ENCODE measurements at places on chromosomes 11 and 22.

GRCh38 chr11:79150320-79150719, 290.5 kb downstream of the TENM4 start:
- no peak for DNase-seq

DNA sequence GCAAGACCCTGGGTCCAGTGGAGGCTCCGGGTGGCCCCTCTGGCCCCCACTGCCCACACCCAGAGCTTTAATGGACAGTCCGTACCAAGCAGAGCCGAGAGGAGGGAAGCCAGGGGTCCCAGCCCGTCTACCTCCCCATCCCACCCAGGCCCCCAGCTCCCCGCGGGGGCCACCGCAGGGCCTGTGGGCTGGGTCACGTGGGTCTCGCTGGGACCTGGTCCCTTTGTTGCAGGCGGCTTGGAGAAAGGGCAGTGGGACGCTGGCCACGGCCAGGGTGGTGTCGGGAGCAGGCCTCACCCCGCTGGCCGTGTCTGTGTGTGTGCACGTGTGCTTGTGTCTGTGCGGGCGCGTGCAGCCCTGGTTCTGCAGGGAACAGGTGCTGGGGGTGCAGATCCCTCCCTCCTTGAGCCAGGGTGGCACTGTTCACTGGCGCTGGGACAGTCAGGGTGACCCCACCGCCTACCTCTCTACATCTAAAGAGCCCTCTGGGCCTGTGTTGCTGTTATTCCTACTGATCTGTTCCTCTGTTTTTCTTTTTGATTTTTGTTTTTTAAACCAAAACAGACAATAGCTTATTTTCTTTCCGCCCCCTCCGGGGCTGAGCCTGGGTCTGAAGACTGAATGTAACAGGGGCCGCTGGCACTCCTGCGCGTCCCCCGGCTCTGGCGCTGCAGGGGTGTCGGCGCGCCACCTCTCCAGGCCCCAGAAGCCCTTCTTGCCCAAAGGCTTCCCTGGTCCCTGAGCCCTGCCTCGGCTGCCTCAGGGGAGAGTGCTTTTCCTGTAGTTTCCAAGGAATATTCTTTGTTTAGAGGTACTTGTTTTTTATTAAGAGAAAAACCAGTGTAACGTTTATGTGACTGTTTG, 20.1 kb upstream of the TMEM191C start:
- no peak for DNase-seq

GRCh38 chr11:119726585-119727522, 2.1 kb downstream of the NECTIN1 start:
- DNase-seq: no peak

GRCh38 chr11:82529936-82530335, 203.7 kb downstream of the FAM181B start:
- no peak for DNase-seq

DNA sequence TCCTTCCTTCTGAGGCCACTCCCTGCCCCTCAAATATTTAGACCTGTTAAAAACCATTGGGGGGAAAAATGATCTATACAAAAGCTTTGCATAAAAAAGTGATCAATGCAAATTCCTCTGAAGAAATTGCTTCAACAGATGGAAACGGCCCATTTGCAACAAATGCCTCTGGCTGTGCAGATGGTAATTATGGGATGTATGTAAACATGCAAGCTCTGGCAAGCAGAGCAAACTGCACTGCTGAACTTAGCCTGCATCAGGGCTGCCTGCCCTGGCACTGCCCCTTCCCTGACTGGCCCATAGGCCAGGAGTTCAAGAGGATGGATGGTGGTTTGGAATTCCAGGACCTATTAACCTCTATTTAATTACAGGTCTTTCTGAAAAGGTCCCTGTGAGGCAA, 388.7 kb downstream of the MIAT start:
- DNase-seq: no peak

GRCh38 chr11:3156282-3156660, 8.8 kb downstream of the OSBPL5 start:
- DNase-seq: no peak
